Activated CD4-positive, alpha-beta T cell treated with anti-CD3 and anti-CD28 coated beads, Interleukin-2, amount 50 U/mL, for 1 hour (primary cell): ENCODE measurements at places on chromosomes 2 and 18.

DNA sequence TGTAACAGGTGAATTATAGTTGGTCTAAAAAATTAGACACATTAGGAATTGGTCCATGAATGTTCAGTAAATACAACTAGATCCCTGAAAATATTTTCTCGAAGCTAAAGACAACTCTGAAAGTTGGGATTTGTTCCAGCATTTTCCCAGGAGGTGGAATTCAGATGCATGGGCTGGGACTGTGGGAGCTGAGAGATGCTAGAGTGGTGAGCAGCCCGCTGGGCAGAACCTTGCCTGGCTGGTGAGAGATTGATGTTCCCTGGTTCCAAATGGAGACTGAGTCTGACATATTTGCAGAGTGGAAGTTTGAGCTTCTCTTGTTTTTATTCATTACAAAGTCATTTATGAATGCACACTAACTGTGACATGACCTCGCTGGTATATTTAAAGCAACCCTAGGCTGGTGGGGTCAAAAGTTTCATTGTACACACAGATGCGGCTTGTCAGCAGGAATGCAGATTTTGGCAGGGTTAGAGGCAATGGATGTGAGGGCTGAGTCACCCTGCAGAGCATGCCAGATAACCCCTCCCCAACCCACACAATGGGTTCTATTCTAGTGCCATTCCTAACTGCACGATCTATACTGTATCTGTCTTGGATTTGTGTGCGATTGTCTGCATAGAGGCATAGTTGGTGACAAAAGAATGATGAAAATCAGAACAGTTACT, 23.5 kb upstream of the TMEM178A start:
- DNase-seq: no peak

GRCh38 chr18:41805341-41805740, 149.7 kb upstream of the PIK3C3 start:
- DNase-seq: no peak

DNA sequence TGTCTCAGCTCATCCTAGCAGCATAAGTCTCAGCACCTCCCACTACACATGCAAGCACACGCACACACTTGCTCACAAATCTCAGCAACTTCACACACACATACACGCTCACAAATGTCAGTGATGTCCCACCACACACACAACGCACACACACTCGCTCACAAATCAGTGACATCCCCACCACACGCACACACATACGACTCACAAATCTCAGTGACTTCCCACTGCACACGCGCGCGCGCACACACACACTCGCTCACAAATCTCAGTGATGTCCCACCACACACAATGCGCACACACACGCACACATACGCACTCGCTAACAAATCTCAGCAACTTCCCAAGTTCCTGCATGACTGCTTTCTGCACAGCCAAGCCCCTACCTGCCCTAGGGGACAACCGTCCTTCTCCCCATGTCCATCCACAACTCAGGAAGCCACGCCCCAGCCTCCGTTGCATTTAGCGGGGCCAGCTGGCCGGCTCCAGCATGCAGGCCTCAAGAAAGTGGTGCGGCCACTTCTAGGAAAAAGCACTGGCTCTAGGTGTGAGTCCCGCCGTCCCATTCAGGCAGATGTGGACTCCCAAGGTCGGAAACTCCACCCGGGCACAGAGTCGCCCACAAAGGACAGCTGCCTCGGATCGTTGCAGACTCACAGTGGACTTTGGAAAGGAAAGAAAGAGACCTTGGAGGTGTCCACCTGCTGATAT, 180.1 kb upstream of the SALL3 start:
- DNase-seq: no peak

- DNase-seq: no peak
These were observed 27.5 kb downstream of the PMAIP1 start for GRCh38 chr18:59927246-59927825.

GRCh38 chr2:27202854-27203253, 9.0 kb upstream of the ATRAID start:
- no peak for DNase-seq

- DNase-seq: no peak
These were observed 400.6 kb upstream of the CHST9 start for GRCh38 chr18:27585602-27586173.

GRCh38 chr18:46764586-46764985, 7.7 kb upstream of the ST8SIA5 start:
- DNase-seq: no peak

DNA sequence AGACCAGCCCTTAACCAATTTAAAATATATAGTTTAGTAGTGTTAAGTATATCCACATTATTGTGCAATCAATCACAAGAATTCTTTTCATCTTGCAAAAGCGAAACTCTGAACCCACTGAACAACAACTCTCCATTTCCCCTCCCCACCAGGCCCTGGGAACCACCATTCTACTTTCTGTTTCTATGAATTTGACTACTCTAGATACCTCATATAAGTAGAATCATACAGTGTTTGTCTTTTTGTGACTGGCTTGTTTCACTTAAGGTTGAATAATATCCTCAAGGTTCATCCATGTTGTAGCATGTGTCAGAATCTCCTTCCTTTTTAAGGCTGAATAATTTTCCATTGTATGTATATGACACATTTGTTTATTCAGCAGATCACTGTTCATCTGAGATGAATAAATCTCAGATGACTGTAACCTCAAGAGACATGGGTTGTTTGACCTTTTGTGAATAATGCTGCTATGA, 8.1 kb upstream of the SOS1 start:
- DNase-seq: peak; percentile 40
